ENCODE measurements at places on chromosomes 3 and 15.

DNA sequence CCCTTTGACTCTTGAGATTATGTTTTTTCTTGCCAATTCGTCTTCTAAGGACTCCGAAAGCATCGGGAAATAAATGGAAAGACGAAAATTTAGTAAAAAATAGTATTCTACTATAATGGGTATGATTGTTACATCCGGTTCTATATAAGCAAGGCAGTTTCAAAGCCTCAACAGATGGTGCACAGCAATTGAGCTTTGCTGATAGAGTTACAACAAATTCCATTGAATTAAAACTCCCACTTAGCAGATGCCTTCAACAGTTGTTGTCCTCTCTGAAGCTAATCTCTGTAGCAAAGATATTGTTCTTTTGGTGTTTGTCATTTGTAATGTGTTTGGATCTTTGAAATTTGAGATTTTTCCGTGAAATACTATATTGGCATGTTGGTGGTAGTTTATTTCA lies 16.1 kb upstream of the GHSR start:
- no peak for DNase-seq

- DNase-seq = no peak
Measured at GRCh38 chr3:113791381-113791780, 44.5 kb downstream of the ATP6V1A start.

DNA sequence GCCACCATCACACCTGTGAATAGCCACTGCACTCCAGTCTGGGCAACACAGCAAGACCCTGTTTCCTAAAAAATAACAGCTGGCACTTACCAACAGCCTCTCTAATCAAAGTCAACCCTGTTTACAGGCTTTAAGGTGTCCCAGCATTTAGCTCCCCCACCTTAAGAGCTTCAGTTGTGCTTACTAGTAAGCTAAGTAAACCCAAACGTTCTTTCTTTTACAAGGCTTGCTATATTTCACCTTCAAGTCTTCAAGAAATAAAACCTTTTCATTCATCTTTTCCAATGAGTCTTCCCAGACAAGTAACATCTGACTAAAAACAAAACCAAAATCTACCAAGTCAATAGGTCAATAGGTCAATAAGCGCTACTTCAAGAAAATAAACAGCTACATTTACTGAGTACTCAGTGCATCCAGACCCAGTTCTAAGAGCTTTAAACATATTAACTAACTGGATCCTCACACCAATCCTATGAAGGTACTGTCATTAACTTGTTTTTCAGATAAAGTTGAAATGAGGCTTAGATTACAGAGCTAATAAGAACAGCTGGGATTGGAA lies 62.4 kb downstream of the PBRM1 start:
- DNase-seq = no peak

- DNase-seq = no peak
Measured at GRCh38 chr3:172717493-172718088, 6.7 kb upstream of the NCEH1 start.

DNA sequence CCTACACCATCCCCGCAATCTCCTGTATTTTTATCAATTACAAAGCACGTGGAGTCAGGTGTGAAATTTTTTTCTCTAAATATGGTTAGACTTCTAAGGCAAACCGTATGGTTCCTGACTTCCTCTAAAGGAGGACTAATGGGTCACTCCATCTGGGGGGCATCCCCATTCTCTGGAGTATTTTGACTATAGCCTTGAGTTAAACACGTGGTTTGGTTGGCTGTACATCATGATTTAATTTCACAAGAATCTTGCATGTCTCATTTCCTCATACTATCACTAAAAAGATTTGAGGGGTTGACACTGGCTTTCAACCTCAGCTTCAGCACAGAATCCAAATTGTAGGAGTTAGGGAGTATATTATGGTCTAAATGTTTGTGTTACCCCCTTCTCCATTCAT lies 25.3 kb upstream of the ZNF770 start:
- no peak for DNase-seq

DNA sequence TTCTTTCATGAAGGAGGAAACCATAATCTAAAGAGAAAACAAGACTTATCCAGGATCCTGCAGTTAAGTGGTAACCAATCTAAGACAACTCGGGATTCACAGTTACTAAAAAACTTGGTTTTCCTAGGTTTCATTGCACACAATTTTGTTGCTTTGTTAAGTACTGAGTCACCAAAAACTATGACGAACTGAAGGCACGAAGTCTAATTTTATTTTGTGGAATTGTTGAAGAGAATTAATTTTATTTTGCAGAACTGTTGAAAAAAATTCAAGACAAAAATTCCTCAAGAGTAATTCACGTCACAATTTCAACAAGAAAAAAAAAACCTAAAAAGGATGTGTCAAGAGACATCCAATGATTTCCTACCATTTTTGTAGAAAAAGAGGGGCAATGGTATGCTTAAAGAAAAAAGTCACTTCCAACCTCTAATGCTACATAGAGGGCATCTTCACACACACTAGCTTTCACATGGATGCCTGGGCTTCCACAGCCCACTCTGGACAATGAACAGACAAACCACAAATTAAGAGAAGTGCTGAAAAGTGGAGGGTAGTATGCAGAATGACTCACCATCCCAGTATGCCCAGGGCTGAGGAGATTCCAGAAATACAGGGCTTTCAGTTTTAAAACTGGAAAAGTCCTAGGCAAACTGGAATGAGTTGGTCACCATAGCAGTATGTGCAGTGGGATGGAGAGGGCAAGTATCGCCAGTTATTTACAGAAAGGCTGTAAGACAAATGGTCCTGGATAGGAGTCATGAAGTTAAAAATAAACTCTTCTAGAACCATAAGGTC lies 29.2 kb downstream of the PLOD2 start:
- no peak for DNase-seq

- DNase-seq = no peak
Measured at GRCh38 chr3:28039829-28040228, 201.6 kb upstream of the CMC1 start.

DNA sequence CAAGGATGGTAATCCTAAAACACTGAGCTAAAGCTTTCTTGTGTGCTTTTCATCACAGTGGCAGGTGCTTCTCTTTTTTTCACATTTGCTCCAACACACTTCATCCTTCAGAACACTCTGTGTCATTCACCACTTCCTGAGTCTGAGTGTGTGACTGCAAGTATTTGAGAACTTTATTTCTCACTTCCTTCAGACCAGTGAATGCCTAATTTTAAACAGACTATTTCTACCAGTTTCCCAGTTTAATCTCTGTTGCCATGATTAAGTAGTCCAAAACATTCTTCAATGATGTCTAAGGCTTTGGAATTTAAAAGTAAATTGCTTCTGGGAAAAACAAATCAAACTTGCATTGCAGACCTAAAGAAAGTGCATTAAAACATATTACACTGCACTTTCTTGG lies 541.2 kb downstream of the RBMS3 start:
- no peak for DNase-seq

- DNase-seq = no peak
Measured at GRCh38 chr3:134991003-134991402, 195.9 kb downstream of the EPHB1 start.

DNA sequence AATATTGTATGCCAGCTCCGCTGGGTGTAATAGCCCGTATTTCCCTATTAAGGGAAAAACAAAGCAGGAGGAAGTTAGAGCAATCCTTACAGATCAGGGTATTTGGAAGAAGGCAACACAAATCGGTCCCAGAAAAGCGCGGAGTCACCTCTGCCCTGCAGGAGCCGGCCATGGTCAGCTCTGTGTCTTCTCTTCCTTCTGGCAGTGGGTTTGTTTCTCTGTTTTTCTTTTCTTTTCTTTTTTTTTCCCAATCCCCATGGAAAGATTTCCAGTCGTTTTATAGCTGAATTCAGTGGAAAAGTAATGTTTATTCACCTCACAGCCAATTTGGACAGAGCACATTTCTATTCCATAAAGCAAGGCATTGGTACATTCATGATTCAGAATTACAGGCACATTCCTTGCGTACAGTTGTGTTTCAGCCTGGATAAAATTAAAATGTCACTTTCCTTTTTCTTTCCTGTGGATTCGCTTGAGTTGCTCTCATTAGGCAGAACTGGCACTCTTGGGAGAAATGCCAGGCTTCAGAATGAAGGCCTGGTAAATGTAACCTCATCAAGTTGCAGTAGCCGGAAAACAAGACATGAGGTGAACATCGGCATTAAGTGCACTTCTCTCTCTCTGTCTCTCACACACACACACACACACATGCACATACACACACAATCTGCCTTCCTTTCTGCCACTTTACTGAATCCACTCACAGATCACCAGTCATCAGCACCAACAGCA lies 204.5 kb upstream of the UBE2E1 start:
- DNase-seq = no peak

DNA sequence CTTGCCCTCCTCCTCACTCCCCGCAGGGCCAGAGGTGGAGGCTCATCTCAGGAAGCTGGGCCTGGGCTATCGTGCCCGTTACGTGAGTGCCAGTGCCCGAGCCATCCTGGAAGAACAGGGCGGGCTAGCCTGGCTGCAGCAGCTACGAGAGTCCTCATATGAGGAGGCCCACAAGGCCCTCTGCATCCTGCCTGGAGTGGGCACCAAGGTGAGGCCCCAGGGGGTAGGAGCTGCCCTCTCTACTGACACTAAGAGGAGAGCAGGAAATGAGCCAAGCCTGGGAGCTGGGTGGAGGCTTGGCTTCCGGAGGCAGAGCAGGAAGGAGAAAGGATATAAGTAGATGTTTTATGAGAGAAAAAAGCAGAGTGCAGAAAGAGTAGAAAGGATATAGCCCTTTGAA lies 4.9 kb downstream of the OGG1 start:
- no peak for DNase-seq

- no peak for DNase-seq
Measured at GRCh38 chr15:101455291-101456025, 34.0 kb downstream of the PCSK6 start.

- DNase-seq = no peak
Measured at GRCh38 chr3:41329881-41330280, 130.6 kb downstream of the CTNNB1 start.

GRCh38 chr3:41169023-41169422 lies 30.3 kb upstream of the CTNNB1 start:
- no peak for DNase-seq

- DNase-seq = no peak
Measured at GRCh38 chr3:45940781-45941365, 2.4 kb upstream of the CXCR6 start.

Data from glutamatergic neuron (in vitro differentiated cells).